Skin of body (tissue), 3 donors: ENCODE measurements at places on chromosomes 3 and 15. TPM values are rescaled to one million over a fixed set of nuclear protein-coding genes. Genes with fewer than 3 reads are reported as not detected.

MYRIP gene
- total RNA-seq, result 0.99 TPM

TLR9 gene
- not detected for total RNA-seq

YEATS2 gene
- 29.5 TPM for total RNA-seq

LIPC gene
- 0.30 TPM for total RNA-seq

LSMEM2 gene
- total RNA-seq, result 2.7 TPM

ACOX2 gene
- total RNA-seq, result 15.8 TPM

EIF4A2 gene
- 496 TPM for total RNA-seq

PLCB2 gene
- total RNA-seq, result 5.2 TPM

SGO1 gene
- 4.4 TPM for total RNA-seq

KBTBD13 gene
- total RNA-seq, result 0.30 TPM

GOLGA6B gene
- 0.10 TPM for total RNA-seq

A4GNT gene
- total RNA-seq, result not detected

ADAMTS17 gene
- total RNA-seq, result 17.0 TPM

GABRR3 gene
- not detected for total RNA-seq

SEMA3G gene
- 16.2 TPM for total RNA-seq

GPR176 gene
- total RNA-seq, result 10.3 TPM

ILDR1 gene
- total RNA-seq, result 0.49 TPM

FBXO22 gene
- 12.9 TPM for total RNA-seq

STIMATE gene
- total RNA-seq, result 8.7 TPM

UROC1 gene
- total RNA-seq, result not detected

TF gene
- total RNA-seq, result 43.0 TPM

TIMP4 gene
- 13.3 TPM for total RNA-seq

TMEM212 gene
- total RNA-seq, result not detected

NOX5 gene
- 0.39 TPM for total RNA-seq

CHRD gene
- 31.3 TPM for total RNA-seq

CAPN3 gene
- 66.0 TPM for total RNA-seq

MRAS gene
- 22.2 TPM for total RNA-seq

C3orf20 gene
- not detected for total RNA-seq

ABTB1 gene
- 11.5 TPM for total RNA-seq
